Fibroblast of lung (primary cell): ENCODE measurements at places on chromosomes 3 and 15. TPM values are rescaled to one million over a fixed set of nuclear protein-coding genes. Genes with fewer than 3 reads are reported as not detected.
A peak's percentile ranks its signal among the peaks of the same experiment; 100 is the strongest.

- peak; percentile 90 for DNase-seq
Observed at GRCh38 chr3:66472313-66473134, 28.3 kb downstream of the LRIG1 start.

- DNase-seq: peak; percentile 76
Observed at GRCh38 chr15:60941448-60941847, 287.7 kb downstream of the RORA start.

- DNase-seq: no peak
Observed at GRCh38 chr3:13281507-13282357, 138.4 kb downstream of the NUP210 start.

GRCh38 chr15:33587773-33588172 is 277.0 kb downstream of the RYR3 start:
- peak; percentile 91 for DNase-seq

DNA sequence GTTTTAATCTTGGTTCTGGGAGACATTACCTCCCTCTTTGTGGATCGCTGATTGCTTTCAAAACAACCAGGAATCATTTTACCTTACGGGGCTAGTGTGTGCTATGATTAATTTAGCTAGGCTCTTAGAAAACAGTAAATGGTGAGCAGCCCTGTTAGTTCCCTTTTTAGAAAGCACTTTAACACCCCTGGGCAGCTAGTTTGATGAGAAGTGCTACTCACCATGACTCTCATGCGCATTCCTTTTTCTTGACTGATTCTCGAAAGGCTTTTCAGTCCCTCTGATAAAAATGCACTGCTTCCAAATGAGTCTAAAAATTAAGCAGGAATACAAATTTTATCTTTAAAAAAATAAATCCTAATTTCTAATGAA is 75.3 kb upstream of the LEKR1 start:
- peak; percentile 78 for DNase-seq

GRCh38 chr3:20040548-20041196 is 426 bp downstream of the KAT2B start:
- DNase-seq: peak; percentile 80

CIB2 gene
- polyA plus RNA-seq: 2.7 and 4.2 TPM in 2 replicates

NRROS gene
- 0.08 and 0.43 TPM in 2 replicates for polyA plus RNA-seq

GATM gene
- polyA plus RNA-seq: 0.07 and 0.14 TPM in 2 replicates

PROK2 gene
- not detected in 2 replicates for polyA plus RNA-seq
